ENCODE measurements at places on chromosomes 12 and 14.

- no peak for DNase-seq
These were observed 53.0 kb downstream of the PKP2 start for GRCh38 chr12:32843528-32844095.

- DNase-seq = no peak
These were observed 212.0 kb downstream of the PTPRO start for GRCh38 chr12:15534322-15534721.

DNA sequence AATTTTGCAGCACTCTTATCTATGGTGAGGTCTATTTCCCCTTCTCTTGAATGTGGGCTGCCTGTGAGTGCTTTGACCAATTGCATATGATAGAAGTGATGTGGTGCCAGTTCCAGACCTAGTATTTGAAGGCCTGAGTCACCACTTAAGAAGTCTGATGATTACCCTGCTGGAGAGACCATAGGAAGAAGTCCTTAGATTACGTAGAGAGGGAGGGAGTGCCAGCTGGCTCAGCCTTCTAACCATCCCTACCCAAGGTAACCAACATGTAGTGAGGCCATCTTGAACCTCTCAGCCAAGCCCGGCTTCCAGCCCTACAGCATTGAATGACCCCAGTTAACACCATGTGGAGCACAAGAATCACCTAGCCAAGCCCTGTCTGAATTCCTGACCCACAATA, 166.9 kb downstream of the NELL2 start:
- DNase-seq = no peak

GRCh38 chr12:104463368-104463767, 6.6 kb downstream of the CHST11 start:
- no peak for DNase-seq

DNA sequence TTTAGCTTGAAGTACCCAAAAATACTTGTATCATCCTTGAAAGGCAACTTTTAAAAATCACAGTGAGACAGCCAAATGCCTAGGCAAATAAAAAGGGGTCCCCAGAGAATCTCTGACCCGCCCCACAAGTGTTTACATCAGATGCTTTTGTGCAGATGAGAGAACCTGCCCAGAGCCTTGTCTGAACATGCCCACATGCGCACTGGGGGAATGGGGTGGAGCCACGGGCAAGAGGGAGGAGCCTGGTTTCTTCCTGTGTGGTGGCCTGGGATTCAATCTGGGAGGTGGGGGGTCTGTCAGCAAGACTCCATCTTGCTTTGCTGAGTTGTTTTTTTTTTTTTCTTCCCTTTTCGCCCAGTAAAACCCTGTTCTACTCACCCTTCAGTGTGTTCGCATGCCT, 381.7 kb upstream of the CCDC196 start:
- no peak for DNase-seq

DNA sequence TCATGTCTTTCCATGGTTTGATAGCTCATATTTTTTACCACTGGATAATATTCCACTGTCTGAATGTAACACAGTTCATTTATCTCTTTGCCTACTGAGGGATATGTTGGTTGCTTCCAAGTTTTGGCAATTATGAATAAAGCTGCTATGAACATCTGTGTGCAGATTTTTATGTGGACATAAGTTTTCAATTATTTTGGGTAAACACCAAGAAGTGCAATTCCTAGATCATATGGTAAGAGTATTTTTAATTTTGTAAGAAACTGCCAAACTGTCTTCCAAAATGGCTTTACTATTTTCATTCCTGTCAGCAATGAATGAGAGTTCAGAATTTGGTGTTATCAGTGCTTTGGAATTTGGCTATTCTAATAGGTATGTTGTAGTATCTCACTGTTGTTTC, 43.7 kb upstream of the SLC35F4 start:
- DNase-seq = no peak

DNA sequence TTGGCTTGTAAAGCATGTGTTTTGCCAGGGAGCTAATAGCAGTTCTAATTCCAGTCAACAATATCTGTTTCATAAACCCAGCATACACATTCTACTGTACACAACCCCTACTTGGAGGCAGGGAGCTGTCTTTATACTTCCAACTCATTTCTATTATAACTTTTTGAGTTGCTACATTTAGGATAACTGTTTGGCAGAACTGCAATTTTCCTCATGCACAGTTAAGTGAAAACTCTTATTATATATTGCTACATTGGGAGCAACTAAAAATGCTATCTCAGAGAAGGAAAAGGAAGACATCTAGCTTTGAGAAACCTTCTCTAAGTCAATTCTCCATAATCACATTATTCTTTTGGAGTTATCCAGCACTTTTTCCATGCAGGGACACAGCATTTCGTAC, 480.2 kb downstream of the RPS29 start:
- no peak for DNase-seq

DNA sequence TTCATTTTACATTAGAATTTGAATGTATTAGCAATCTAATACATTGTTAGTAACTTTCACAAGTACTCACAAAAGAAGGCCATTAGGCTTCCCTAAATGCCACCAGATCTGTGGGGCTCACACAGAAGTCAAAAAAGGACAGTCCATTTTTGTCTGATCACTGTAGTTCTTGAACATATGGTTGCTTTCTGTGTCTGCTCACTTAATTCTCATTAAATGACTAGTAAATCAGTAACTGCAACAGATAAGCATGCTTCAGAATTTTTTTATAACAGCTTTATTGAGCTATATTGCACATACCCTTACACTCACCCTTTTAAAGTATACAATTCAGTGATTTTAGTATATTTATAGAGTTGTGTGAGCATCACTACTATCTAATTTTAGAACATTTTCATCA, 71.4 kb downstream of the DENND5B start:
- no peak for DNase-seq

GRCh38 chr14:81386290-81386745, 13.8 kb downstream of the STON2 start:
- no peak for DNase-seq

GRCh38 chr12:73225941-73226340, 953.8 kb downstream of the TRHDE start:
- no peak for DNase-seq

DNA sequence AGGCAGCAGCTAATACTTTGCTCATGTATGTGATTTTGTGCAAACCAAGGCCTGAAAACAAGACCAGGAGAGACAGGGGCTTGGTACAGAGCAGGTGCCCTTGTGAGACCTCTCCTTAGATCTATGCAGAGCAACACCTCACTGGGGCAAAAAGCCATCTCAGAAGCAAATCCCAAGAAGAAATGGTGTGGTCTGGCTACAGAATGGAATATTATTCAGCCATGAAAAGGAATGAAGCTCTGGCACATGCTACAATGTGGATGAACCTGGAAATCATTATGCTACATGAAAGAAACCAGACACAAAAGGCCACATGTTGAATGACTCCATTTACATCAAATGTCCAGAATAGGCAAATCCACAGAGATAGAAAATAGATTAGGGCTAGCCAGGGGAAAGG, 61.6 kb downstream of the KDM2B start:
- DNase-seq = no peak

DNA sequence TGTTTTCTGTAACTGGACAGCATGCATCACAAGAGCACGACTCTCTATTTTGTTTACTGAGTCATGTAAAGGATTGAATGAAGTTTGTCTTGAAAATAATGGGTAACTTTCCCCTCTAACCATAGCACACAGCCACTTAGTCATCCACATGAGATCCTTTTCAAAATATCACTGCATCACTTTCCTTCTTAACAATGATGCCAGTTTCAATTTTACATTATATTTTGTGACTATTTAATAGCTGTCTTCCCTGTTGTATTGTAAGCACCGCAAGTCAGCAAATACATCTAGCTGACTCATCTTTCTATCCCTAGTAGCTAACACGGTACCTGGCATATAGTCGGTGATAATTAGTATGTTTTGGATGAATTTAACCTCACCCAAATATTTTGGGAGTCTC, 83.3 kb upstream of the PPM1H start:
- DNase-seq = no peak

DNA sequence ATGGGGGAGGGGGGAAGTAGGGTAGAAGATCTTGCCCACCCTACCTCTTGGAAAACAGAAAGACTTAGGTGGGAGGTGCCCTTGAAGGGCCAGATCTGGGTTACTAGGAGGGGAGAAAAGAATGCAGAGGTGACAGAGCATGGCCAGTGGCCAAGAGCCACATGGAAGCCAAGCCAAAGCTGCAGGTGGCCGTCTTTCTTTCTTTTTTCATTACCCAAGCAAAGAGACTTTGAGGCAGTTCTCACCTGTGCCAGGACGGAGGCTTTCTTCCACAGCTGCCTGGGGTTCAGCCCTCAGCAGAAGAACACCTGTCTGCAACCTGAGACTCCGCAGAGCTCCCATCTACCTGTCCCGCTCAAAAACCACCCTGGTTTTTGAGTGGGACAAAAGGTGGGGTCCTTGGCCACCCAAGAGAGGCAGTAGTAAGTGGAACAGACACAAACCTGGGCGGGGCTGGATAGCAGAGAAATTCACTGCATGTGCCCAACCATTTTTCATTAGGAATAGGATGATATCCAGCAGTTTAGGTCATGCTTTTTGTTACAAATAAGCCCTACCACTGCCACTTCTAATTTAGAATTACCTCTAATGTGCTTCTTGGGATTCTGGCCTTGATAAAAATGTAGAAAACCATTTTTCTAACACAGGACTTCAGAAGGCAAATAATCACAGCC, 116.5 kb downstream of the DYRK2 start:
- DNase-seq = peak; percentile 10

DNA sequence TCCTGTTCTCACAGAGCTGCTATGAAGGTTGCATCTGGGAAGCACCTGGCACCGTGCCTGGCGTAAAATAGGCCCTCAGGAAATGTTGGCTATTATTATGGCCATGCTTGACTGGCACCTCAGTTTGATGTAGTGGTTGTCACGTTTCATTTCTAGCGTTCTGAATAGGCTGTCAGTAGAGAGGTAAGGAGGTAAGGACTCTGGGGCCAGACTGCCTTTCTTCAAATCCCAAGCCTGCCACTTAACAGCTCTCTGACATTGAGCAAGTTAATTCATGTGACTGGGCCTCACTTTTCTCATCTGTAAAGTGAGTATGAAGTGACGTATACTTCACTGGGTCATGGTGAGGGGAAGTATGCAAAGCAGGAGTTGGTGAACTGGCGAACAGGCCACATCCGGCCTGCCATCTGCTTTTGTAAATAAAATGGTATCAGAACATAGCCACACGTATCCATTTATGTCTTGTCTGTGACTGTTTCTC, 196.2 kb downstream of the CACNA1C start:
- DNase-seq = peak; percentile 90

- DNase-seq = no peak
These were observed 188.1 kb downstream of the IPO8 start for GRCh38 chr12:30507576-30507975.

DNA sequence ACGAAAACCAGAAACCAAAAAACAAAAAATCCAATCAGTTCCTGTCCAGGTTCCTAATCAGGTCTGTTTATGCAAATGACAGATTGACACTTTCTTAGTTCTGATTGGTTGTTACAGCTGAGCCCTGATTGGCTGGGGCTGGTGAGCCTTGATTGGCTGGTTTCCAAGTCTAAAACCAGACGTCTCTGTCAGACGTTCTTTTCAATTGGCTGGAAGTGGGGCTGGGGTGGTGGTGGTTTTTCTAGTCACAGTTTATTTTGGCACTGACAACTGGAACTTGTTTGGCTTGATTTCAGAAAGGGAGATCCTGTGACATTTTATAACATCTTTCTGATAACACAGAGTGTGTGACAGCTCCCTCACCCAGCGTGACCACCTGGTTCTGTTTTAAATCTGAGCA, 36.1 kb upstream of the PRICKLE1 start:
- DNase-seq = no peak

DNA sequence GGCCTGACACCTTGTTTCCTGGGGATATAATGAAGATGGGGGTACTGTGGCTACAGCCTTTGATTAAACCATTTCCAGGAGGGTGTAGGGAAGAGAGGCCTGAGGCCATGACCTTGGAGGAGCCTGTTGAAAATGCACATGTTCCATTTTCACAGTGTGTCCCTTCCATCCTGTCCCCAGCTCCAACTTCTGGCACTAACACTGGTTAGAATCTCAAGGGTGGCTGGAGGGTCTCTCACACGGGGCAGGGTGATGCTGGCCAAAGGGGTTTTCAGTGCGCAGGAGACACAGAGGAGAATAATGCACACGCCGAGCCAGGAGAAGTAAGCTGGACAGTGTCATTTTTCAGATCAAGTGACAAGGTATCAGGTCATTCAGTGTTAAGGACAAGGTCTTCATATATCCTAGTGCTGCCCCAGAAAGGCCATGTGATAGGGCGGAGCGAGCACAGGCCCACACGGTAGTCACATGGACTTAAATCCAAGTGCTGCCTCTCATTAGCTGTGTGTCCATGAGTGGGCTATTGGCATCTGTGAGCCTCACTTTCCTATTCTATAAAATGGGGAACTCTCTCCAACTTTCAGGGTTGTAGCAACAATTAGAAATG, 36.4 kb upstream of the TUNAR start:
- no peak for DNase-seq

- DNase-seq = no peak
These were observed 24.6 kb upstream of the NUDT14 start for GRCh38 chr14:105205673-105206208.

- DNase-seq = no peak
These were observed 48.8 kb downstream of the E2F7 start for GRCh38 chr12:77016606-77017005.

- DNase-seq = no peak
These were observed 82.2 kb downstream of the DAD1 start for GRCh38 chr14:22506778-22507351.

DNA sequence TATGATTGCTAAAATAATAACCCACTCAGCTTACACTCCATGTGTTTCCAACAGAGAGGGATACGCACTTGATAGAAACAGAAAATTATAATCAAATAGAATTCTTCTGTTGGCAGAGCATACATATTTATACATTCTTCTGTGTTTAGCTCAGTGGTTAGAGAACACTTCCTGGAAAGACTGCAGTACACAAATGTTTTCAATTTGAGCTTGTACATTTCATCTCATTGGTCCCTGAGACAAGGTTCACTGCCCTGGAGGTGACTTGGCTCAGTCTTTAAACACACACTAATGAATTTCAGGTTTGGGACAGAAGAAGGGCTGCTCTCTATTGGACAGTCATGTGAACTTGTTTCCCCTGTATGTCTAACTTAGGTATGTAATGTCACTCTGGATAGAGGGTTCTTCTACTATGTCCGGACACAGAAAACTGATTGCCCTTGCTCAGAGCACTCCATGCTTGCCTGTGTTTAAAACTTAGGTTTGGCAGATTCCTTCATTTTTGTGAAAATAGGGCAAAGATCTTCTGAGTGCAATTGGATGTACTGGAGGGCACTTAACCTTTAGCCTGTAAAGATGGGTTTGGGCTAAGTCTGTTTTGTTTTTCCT, 22.9 kb downstream of the PROX2 start:
- no peak for DNase-seq

Data from NCI-H2029 treated with DMSO at 0.1 percent for 48 hours (cell line).